ENCODE measurements at places on chromosomes 3 and 15.

DNA sequence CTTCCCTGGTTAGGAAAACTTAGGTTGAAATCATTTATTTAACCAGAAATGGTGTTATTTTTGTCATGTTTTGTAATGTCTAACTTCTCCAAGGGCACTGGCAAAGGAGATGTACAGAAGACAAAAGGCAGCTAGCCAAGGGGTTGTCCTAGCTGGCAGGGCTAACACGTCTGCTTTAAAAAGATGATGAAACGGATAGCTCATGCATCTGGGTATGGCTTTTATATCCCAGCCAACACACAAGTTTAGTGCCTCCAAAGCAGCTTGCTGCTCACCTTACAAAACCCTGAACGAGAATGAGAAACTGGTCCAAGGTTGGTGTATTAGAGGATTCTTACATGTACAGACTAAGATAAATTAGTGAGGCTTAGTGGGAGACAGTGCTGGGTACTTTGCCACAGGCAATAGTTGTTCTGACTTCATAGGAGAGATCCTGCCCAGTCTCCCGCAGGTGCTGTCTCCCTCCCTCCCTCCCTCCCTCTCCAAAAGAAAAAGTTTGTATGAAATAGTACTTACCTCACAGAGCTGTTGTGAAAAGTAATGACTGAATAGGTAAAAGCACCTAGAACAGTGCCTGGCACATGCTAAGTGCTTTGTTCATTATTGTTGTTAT lies 47.8 kb downstream of the KCNMB2 start:
- DNase-seq: no peak

- no peak for DNase-seq
Measured at GRCh38 chr3:179796421-179796820, 143.6 kb downstream of the USP13 start.

DNA sequence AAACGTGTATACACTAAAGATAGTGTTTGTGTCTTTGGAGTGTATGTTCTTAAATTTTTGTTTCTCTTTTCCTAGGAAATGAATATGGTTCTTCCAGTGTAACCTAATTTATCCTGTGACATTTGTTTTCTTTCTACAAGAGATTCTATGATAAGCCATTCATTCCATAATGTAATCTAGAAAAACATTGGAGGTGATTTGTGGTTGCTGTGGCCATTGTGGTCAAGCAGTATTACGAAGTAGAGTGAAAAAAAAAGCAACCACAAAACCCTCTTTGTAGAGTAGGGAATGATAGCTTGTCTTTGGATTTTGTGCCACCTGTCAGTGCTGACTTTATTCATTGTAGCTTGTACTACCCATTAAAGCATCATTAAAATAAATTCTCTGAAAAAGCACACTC lies 1209.6 kb downstream of the ZPLD1 start:
- no peak for DNase-seq

- no peak for DNase-seq
Measured at GRCh38 chr15:81073801-81074200, 60.3 kb upstream of the CFAP161 start.

GRCh38 chr3:14869917-14870782 lies 51.4 kb downstream of the FGD5 start:
- DNase-seq: no peak

DNA sequence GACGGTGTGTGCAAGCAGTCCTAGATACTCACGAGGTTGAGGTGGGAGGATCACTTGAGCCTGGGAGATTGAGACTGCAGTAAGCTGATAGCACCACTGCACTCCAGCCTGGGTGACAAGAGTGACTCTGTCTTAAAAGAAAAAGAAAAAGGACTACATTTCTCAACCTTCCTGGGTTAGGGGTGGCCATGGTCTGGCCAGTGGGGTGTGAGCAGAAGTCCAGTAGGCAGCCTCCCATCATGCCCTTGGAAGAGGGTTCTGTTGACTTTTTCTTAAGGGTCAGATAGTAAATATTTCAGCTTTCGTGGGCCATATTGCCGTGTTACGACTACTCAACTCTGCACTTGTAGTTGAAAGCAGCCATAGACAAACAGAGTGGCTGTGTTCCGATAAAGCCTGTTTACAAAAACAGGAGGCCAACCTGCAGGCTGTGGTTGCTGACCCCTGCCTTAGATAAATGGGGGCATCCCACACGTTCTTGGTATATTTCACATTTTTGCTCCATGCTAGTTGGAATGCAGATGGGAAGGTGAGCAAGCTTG lies 31.0 kb upstream of the PDE8A start:
- DNase-seq: no peak

DNA sequence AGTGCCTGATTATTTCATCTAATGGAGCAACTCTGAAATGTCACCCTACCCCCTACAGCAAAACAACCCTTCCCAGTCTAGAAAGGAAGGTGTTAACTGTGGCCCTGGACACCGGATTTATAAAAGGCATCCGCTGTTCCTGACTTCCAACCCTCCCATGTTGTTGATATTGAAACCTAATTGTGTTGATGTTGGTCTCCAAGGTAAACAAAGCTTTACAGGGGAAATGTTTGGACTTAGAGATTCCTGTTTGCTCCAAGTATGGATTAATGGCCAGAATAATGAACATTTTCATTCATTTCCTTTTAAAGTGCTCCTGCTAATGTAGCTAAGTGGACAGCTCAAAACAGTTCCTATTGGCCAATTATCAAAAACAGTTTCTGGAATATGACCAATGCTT lies 19.4 kb upstream of the LMCD1 start:
- no peak for DNase-seq

- DNase-seq: no peak
Measured at GRCh38 chr3:142450189-142450588, 2.4 kb upstream of the XRN1 start.

DNA sequence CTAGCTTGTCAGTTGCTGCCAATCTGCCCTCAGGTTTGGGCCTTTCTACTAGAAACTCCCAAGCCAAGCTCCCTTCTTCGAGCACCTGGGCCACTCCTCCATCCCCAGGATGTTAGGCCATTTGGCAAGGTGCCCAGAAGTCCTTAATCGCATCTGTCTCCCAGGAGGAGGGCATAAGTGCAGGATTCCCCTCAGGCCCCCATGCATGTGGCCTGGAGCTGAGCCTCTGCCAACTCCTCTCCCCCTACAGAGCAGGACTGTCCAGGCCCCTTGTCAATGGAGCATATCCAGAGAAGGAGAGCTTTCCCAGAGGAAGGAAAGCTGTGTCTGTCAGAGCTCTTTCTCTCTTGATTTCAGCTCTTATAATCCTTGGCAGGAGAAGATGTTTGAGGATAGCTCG lies 182.6 kb upstream of the ROPN1 start:
- DNase-seq: no peak

- no peak for DNase-seq
Measured at GRCh38 chr3:56468184-56469106, at the start of gene ERC2. ERC2 (minus strand) TSS chr3:56468467.

GRCh38 chr15:25787381-25787780 lies 75.7 kb downstream of the ATP10A start:
- DNase-seq: no peak

DNA sequence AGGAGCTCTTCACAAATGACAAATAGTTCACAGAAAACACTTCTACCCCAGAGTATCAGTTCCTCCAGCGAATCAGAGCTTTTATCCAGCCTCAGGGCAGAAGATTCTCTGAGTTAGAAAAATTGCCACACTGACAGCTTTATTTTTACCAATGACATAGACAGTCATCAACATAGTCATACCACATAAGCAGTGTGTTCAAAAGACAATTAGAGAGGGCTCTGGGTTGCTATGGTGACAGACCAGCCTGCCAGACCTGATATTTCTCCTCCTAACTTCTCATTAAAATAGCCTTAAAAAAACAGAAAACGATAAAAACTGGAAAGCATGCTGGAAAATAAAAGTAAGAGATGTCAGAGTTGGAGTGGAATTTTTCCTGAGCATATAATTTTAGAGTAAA lies 45.9 kb upstream of the COL6A5 start:
- DNase-seq: no peak

DNA sequence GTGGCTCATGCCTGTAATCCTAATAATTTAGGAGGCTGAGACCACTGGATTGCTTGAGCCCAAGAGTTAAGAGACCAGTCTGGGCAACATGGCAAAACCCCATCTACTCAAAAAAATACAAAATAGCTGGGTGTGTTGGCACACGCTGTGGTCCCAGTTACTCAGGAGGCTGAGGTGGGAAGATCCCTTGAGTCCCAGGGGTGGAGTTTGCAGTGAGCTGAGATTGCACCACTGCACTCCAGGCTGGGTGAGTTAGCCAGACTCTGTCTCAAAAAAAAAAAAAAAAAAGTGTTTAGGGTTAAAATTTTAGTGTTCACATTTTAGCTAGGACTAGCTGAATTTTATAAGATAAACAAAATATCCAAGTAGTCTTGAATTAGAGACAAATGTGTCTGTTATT lies 1340.1 kb upstream of the EPHA6 start:
- no peak for DNase-seq

DNA sequence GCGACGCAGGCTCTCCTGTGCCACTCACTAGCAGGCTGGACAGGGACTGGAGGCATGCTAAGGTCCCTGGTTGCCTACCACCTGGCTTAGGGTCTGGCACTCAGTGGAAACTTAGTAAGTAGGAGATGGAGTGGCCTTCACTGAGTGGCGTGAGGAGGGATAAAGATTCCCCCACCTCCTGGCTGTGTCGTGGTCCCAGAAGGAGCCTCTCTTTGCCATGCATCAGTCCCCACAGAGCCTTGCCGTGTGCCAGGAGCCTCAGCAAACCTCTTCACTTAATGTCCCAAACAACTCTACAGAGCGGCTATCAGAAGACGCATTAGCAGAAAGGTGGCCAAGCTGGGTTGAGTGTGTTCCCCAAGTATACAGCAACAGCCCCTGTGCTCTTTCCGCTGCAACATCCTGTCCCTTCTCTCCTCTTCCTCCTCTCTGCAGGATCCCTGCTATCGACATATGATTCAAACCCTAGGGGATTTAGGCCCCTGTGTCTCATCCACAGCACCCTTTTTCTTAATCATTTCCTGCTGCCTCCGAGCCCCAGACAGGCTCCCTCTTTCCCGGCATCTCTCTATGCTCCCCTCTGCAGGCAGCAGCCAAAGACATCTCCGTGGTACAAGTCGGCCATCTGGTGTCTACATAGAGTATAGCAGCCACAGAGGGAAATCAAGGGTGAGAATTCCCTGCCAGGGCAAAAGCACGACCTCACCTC lies 66.7 kb downstream of the SLC6A1 start:
- no peak for DNase-seq

DNA sequence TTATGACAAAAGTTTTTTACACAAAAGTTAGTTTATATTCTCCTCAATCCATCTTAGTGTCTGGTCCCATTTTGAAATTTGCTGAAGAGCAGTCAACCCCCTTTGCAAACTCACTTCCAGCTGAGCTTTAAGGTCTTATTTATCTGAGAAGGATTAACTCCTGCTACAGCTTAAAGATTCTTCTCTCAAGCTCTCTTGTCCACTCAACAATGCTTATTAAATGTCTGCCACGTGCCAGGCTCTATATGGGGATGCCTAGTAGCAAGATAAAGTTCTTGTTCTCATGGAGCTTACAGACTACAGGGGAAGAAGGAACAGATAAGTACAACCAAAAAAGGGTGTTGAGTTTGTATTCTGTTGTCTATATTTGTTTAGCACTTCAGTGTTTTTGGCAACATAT lies 18.7 kb downstream of the TMPRSS7 start:
- DNase-seq: no peak

DNA sequence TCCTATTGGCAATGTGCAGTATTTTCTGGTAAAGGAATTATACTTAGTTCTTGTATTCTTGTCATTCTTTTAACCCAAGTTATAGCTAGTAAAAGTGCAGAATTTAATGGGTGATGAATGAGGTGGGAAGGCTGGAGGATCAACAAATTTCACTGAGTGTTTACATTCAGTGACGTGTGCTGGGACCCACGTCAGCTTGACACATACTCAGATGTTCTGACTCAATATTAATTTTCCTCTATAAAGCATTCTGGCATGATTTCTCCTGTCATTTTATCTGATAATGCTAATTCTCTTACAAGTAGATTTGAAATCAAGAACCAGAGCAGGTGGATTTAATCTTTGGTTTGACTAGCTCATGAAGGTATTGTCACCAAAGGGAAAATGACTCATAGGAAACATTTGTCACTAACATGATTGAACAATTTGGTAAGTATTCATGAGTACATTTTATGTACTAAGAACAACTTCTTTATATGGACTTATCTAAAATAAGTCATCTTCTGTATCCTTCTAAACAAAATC lies 71.0 kb upstream of the SYNPR start:
- DNase-seq: no peak

DNA sequence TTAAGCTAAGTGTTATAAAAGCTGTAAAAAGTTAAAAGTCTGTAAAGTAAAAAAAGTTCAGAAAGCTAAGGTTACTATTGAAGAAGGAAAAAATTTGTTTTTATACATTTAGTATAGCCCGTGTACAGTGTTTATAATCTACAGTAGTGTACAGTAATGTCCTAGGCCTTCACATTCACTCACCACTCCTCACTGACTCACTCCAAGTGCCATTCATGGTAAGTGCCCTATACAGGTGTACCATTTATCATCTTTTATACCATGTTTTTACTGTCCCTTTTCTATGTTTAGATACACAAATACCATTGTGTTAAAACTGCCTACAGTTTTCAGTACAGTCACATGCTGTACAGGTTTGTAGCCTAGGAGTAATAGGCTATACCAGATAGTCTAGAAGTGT lies 8.8 kb downstream of the CCDC71 start:
- no peak for DNase-seq

- DNase-seq: no peak
Measured at GRCh38 chr3:194270627-194271459, 80.3 kb downstream of the CPN2 start.

DNA sequence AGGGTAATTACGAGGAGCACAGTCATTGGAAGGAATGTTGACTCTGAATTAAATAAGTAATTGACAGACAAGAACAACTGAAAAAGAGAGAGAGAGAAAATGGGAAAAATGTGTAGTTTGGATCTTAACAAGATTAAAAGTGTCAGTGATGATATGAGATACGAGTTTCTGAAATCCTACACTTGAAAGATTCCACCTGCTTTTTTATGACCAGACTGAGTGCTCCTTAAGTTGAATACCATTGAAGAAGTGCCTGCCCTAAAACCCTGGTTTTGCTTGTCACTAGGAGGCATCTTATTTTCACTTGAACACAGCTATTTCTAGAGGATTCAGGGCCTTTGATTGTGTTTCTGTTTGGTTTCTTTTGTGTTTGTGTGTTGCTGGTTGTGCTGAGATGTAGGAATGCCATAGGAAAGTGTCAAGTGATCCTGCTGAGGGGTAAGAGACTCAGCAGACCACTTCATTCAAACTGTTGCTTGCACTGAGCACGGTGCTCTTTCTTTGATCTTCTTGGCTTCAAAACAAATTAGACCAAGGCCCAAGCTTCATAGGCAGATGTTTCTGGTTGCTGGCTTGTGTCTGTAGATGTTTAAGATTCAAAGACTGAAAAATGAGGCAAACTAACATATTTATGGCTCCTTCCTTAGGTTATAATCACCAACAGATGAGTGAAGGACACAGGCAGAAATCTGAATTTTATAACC lies 17.2 kb upstream of the ABHD10 start:
- no peak for DNase-seq

DNA sequence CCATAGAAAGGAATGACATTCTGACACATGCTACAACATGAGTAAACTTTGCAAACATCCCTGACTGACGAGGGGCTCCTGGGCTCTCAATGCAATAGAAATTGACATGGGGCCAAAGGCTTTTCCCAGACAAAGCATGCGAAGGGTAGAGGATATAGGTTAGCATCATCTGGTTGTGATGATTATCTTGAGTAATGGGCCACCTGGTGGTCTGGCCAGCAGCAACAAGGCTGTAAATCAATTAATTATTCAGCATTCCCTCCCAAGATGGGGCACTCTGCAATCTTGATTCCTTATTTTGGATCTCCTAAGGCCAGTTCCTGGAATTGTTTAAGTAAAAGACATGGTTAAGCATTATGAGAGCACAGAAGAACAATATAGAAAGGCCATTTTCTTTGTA lies 99.2 kb downstream of the AGBL1 start:
- no peak for DNase-seq

- no peak for DNase-seq
Measured at GRCh38 chr3:189276444-189277219, 104.9 kb downstream of the TPRG1 start.
